ENCODE measurements at places on chromosomes 1 and 21.

- no peak for DNase-seq
Measured at GRCh38 chr21:22062472-22063139, 1064.4 kb downstream of the NCAM2 start.

GRCh38 chr1:11046625-11047365 lies at the start of gene MASP2:
Gene MASP2, minus strand, starts transcription at chr1:11047239. Its CDS starts 32 bp downstream, at chr1:11047207.
- no peak for DNase-seq

DNA sequence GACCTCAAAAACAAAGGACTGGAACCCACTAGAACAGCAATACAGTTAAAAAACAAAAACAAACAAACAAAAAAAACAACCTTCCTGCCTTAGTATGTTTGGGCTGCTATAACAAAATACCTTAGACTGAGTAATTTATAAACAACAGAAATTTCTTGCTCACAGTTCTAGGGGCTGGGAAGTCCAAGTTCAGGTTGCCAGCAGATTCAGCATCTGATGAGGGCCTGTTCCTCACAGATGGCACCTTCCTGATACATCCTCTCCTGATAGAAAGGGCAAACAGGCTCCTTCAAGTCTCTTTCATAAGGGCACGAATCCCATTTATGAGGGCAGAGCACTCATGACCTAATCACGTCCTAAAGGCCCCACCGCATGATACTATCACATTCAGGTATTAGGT lies 55.9 kb downstream of the TIAM1 start:
- no peak for DNase-seq

DNA sequence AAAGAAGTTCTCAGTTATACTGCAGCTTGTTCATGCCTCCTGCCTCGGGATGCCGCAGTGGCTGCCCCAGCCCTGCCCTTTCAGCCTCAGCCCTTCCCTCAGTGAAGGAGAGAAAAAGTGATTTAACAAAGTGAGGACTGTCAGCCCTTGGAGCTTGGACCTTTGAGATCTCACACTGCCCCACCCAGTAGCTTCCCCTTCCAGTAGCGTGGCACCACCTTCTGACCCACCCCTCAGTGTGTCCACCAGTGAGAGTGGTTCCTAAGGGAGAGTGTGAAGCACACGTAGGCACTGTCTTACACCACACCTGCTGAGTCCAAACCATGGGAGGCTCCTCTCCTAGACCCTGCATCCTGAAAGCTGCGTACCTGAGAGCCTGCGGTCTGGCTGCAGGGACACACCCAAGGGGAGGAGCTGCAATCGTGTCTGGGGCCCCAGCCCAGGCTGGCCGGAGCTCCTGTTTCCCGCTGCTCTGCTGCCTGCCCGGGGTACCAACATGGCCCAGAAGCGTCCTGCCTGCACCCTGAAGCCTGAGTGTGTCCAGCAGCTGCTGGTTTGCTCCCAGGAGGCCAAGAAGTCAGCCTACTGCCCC lies at the start of gene CDA:
Gene CDA, plus strand, starts transcription at position 464 of the 592 bp plus-strand sequence. Its CDS starts 33 bp downstream, at position 497.
- DNase-seq = no peak

GRCh38 chr1:21961337-21961736 lies 15.5 kb upstream of the CELA3B start:
- no peak for DNase-seq

- no peak for DNase-seq
Measured at GRCh38 chr1:54665852-54666251, 24.3 kb downstream of the MROH7 start.

Data from activated CD4-positive, CD25-positive, alpha-beta regulatory T cell (primary cell).